HepG2 (cell line): ENCODE measurements at places on chromosomes 2 and 18. TPM values are rescaled to one million over a fixed set of nuclear protein-coding genes. Genes with fewer than 3 reads are reported as not detected.

The HOXD13 gene
- not detected in 2 replicates for total RNA-seq

GRCh38 chr18:293536-293935, 25.7 kb upstream of the THOC1 start:
- no peak for DNase-seq

DNA sequence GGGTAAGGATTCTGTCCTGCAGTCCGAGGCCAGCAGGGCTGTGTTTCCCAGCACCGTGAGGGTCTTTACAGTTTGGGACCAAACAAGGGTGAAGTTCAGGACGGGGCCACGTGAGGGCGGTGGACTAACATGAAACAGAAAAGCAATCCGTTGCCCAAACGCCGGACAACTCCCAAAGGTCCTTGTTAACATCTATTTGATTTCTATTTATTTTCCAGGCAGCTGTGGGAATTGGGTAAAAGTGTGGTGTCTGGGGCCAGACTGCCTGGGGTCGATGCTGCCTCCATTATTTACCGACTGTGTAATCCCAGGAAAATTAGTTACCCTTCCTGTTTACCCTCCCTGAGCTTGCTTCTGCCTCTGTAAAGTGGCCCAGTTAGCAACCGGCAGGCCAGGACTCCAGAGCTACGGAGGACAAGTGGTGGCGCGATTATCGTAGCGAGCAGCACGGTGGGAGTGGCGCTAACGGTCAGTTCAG, 66.3 kb upstream of the TCF7L1 start:
- DNase-seq, result peak; percentile 77

DNA sequence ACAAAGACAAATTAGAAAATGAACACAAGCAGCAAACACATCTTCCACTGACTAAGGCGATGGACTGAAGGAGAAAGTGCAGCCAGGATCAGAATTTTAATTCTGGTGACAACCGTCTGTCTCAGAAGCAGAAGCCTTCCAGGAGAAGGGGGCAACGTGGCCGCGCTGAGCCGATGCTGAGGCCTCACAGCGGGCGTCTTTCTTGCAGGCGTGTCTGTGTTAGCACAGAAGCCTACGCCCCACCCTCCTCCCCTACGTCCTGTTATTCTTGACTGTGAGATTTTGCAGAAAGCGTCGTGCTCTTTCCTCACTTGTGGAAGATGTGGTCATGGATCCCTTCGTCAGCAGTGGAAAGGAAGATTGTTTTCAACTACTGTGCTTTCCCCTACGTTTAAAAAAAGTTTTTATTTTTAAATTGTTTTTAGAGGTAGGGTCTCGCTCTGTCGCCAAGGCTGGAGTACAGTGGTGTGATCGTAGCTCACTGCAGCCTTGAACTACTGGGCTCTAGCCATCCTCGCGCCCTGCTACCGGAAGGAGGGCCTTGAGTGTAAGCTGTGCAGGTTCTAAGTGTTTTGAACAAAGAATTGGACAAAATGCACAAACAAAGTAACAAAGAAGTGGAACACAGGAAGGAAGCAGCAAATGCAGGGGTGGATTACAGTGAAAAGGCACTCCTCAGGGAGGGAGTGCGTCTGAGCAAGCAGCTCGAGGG, 422.0 kb downstream of the GALR1 start:
- DNase-seq, result no peak

GRCh38 chr2:220717283-220717682, 854.8 kb downstream of the EPHA4 start:
- no peak for DNase-seq

DNA sequence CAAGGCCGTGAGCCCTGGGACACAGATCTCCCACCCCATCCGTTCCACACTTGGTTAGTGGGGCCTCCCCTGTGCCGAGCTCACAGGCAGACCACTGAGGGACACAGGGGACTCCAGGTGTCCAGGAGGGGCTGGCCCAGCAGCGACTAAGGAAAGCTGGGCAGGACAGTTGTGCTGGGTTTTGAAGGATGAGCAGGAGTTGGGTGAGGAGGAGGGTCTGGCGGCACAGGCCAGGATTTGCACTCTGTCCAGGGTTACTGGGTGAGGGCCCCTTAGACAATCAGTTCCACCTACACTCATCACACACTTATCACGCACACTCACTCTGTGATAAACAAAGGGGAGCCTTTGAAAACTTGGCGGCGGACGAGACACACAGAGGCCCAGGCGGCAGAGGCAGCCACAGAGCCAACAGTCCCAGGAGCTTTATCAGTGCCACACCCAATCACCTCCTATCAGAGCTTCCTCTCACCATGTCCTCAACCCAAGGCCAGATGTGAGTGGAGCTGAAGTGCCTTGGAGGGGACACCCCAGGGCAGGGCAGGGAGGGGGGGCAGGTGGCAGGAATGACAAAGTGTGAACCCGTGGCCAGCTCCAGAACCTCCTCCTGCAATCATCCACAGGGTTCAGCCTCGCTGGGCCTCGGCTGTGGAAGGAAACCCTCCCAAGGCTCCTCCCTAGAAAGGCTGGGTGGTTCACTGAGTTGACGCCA, 26.6 kb downstream of the BIN1 start:
- peak; percentile 38 for DNase-seq
